ENCODE measurements at places on chromosomes 2 and 18. TPM values are rescaled to one million over a fixed set of nuclear protein-coding genes. Genes with fewer than 3 reads are reported as not detected.

The SERPINB7 gene
- total RNA-seq, result 12.2 TPM

The ICOS gene
- not detected for total RNA-seq

The ATP6V1B1 gene
- 6.5 TPM for total RNA-seq

The IL36A gene
- not detected for total RNA-seq

The COL5A2 gene
- 92.2 TPM for total RNA-seq

The MYO5B gene
- total RNA-seq, result 0.30 TPM

The LYG2 gene
- not detected for total RNA-seq

The VWA3B gene
- total RNA-seq, result not detected

The KIAA2012 gene
- total RNA-seq, result 0.13 TPM

The ADRA2B gene
- not detected for total RNA-seq

The DRC1 gene
- not detected for total RNA-seq

The DSG4 gene
- total RNA-seq, result not detected

The RIT2 gene
- not detected for total RNA-seq

The MC5R gene
- not detected for total RNA-seq

- DNase-seq, result no peak
- no peak overlapping the region for H3K4me3 ChIP-seq
- H3K36me3 ChIP-seq, result no peaks in the 10 kb centered on the region
Observed at GRCh38 chr2:163741435-163741834, 5.6 kb upstream of the FIGN start.

- no peaks in the 10 kb centered on the region for H3K27me3 ChIP-seq
- H3K36me3 ChIP-seq, result no peaks in the 10 kb centered on the region
- no peaks in the 10 kb centered on the region for H3K4me1 ChIP-seq
Observed at GRCh38 chr18:56322406-56322805, 316.0 kb downstream of the TXNL1 start.

- H3K36me3 ChIP-seq, result no peaks in the 10 kb centered on the region
- H3K4me3 ChIP-seq, result no peak overlapping the region
- no peaks in the 10 kb centered on the region for H3K4me1 ChIP-seq
- no peak overlapping the region for H3K27ac ChIP-seq
- no peaks in the 10 kb centered on the region for H3K27me3 ChIP-seq
Observed at GRCh38 chr2:167851323-167851860, 396.0 kb downstream of the STK39 start.

DNA sequence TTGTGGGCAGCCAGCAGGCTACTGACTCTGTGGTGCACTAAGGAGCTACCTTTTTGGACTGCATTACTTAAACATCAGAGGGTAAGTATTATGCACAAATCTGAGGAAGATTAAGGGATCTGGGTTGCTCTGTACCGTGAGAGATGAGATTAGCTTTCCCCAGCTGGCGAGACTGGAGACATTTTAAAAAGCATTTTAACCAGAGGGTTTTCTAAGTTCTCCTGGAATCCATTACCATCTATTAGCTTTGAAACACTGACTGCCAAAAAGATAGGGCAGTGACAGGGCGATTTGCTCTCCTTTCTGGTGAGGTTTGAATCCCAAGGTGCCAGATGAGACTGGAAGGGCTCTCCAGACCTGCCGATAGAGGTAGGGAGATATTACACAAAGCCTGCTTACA is 63.2 kb downstream of the LYPD6 start:
- no peaks in the 10 kb centered on the region for H3K27me3 ChIP-seq
- no peaks in the 10 kb centered on the region for H3K4me1 ChIP-seq
- no peaks in the 10 kb centered on the region for H3K36me3 ChIP-seq
- DNase-seq, result no peak
- no peak overlapping the region for H3K27ac ChIP-seq

GRCh38 chr2:23789012-23789411 is 137.9 kb downstream of the ATAD2B start:
- DNase-seq, result no peak
- H3K27ac ChIP-seq, result no peak overlapping the region
- no peaks in the 10 kb centered on the region for H3K27me3 ChIP-seq
- no peaks in the 10 kb centered on the region for H3K36me3 ChIP-seq
- no peak overlapping the region for H3K4me3 ChIP-seq

DNA sequence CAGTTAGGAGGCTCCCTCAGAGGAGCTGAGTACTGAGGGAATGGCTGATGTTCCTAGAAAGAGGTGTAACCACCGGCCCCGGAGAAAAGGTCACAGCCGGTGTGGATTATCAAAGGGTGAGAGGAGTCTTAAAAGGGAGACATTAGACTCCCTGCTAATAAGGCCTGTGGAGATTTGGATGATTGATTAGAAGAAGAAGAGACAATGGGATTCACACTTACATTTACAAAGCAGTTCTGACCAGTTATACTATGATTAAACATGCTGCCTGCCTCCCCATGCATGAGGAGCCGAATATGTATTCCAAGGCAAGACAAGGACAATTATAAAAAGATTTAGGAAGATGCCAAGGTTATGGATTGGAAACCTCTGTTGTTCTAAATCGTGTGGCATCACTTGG is 302.4 kb downstream of the SLC4A3 start:
- H3K4me3 ChIP-seq, result no peak overlapping the region
- no peak for DNase-seq
- H3K36me3 ChIP-seq, result no peaks in the 10 kb centered on the region
- no peak overlapping the region for H3K27ac ChIP-seq
- no peaks in the 10 kb centered on the region for H3K27me3 ChIP-seq
- H3K4me1 ChIP-seq, result no peaks in the 10 kb centered on the region

- peak within 1 kb of the TSS; percentile 85 for H3K27ac ChIP-seq
- H3K4me3 ChIP-seq, result peak within 1 kb of the TSS; percentile 81
- peak; percentile 92 for DNase-seq
- H3K4me1 ChIP-seq, result peaks cover 14% of the 10 kb centered on the region
- no peaks in the 10 kb centered on the region for H3K27me3 ChIP-seq
Observed at GRCh38 chr2:30231212-30231995, at the start of gene LBH. TSS of gene LBH (plus strand) at chr2:30231534. CDS start at chr2:30231739, 205 bp downstream.

GRCh38 chr18:9994026-9994570 is 80.3 kb downstream of the VAPA start:
- no peak overlapping the region for H3K4me3 ChIP-seq
- H3K36me3 ChIP-seq, result no peaks in the 10 kb centered on the region
- no peak overlapping the region for H3K27ac ChIP-seq
- H3K27me3 ChIP-seq, result no peaks in the 10 kb centered on the region
- peaks cover 5% of the 10 kb centered on the region for H3K4me1 ChIP-seq
- no peak for DNase-seq

- H3K4me1 ChIP-seq, result no peaks in the 10 kb centered on the region
- H3K27ac ChIP-seq, result no peak overlapping the region
- H3K4me3 ChIP-seq, result no peak overlapping the region
Observed at GRCh38 chr2:217199255-217199630, 339.4 kb upstream of the TNP1 start.

GRCh38 chr2:224102991-224103390 is 63.9 kb upstream of the SERPINE2 start:
- H3K36me3 ChIP-seq, result no peaks in the 10 kb centered on the region
- DNase-seq, result no peak
- peaks cover 47% of the 10 kb centered on the region for H3K4me1 ChIP-seq
- H3K27me3 ChIP-seq, result no peaks in the 10 kb centered on the region
- peak overlapping the region; percentile 76 for H3K27ac ChIP-seq

DNA sequence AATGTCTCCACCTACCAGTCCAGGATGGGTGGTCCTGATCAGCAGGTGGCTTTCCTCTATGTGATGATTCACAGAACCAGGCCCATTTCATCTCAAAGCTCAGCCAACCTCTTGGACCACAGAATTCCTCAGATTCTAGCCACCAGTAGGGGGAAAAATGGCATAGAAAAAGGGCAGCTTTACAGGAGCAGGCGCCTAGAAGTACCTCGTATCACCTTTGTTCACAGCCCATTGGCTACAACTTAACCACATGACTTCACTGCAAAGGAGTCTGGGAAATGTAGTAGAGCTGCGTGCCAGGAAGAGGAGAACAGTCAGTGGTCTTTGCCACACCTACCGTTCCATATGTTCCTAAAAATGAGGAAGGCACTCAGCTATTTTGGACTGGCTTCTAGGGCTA is 62.8 kb upstream of the DTNA start:
- no peaks in the 10 kb centered on the region for H3K4me1 ChIP-seq
- H3K4me3 ChIP-seq, result no peak overlapping the region
- DNase-seq, result peak; percentile 44
- no peaks in the 10 kb centered on the region for H3K27me3 ChIP-seq
- no peak overlapping the region for H3K27ac ChIP-seq

DNA sequence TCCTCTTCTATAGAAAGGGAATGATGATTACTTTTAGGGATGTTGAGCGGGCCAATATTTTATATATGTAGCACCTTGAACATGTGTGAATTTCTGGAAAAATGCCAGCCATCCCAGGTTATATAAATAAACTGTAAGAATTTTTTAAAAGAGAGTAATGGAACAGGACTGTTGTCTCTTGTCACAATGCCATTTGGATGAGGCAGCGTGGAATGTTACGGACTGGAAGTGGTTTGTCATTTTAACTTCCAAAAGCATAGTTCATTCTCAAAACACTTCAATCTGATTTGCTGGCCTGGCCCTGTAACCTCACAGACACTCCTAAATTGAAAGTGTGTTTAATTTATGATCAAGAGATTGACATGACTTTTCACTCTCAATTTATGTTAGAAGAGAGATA is 70.8 kb downstream of the TPGS2 start:
- no peak overlapping the region for H3K4me3 ChIP-seq
- H3K27me3 ChIP-seq, result peaks cover 3% of the 10 kb centered on the region
- no peak overlapping the region for H3K27ac ChIP-seq
- no peaks in the 10 kb centered on the region for H3K36me3 ChIP-seq

- no peaks in the 10 kb centered on the region for H3K27me3 ChIP-seq
- H3K27ac ChIP-seq, result no peak overlapping the region
- H3K4me1 ChIP-seq, result no peaks in the 10 kb centered on the region
- no peaks in the 10 kb centered on the region for H3K36me3 ChIP-seq
- no peak overlapping the region for H3K4me3 ChIP-seq
Observed at GRCh38 chr2:230636684-230637271, 75.9 kb upstream of the CAB39 start.

DNA sequence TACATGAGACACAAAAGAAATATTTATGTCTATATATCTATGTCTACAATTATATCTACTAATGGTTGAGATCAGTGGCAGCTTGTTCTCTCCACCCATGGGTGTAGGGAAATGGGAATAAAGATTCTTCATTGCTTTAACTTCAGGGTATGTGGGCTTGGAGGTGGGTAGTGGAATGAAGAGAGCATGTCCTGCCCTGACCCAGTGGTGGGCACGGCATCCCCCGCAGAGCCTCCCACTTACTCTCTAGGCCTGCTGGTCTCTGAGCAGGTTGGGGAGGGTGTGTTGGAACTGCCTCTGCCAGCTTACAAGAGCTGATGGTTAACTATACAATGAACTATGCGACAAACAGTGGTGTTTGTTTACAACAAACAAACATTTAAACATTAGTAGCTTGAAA is 152.5 kb upstream of the SKOR2 start:
- no peak for DNase-seq
- H3K4me1 ChIP-seq, result no peaks in the 10 kb centered on the region
- H3K4me3 ChIP-seq, result no peak overlapping the region
- no peak overlapping the region for H3K27ac ChIP-seq
- peaks cover 7% of the 10 kb centered on the region for H3K27me3 ChIP-seq

DNA sequence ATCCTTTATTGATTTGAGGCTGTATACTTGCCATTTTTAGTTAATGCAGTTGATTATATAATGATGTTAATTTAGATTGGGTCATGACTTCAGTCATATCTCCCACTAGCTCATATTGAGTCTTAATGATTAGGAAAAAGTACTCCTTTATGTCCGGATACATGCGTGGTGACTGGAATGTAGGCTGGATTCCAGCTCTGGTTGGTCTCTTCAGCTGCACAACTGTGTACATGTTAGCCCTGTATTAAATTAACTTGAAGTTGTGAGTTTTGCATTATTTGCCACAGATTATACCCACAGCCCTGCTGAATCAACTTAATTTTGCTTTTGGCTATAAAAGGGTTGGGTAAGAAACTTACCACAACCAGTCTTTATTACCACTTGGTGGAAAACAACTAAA is 22.5 kb downstream of the MOB4 start:
- no peak overlapping the region for H3K27ac ChIP-seq
- H3K4me1 ChIP-seq, result peaks cover 6% of the 10 kb centered on the region
- H3K4me3 ChIP-seq, result no peak overlapping the region
- H3K36me3 ChIP-seq, result peaks cover 46% of the 10 kb centered on the region

DNA sequence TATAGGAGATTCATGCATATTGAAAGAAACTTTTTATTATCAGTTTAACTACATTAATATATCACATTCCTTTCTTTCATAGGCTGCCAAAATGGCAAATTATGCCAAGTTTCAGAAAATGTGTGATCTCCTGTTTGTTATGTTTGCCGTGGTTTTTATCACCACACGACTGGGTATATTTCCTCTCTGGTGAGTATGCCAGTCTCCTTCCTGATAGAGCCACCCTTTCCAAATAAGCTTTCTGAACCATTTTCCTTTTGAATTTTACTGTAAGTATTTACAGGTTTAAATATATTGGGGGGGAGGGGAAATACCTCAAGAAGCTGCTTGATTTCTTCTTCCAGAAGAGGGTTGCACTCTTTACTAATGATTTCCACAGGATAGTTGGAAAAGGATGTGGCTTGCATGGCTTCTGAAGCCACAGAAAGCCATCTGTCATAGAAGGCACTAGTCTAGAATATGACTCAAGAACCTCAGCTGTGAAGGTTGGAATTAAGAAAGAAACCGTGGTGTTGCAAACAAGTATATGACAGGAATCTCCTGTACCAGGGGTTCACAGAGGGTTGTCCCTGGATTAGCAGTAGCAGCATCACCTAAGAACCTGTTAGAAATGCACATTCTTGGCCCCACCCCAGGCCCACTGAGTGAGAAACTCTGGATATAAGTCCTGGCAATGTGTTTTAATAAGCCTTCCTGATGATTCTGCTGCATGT is 84.5 kb upstream of the NOSTRIN start:
- H3K36me3 ChIP-seq, result no peaks in the 10 kb centered on the region
- no peaks in the 10 kb centered on the region for H3K27me3 ChIP-seq
- DNase-seq, result no peak
- no peak overlapping the region for H3K4me3 ChIP-seq

DNA sequence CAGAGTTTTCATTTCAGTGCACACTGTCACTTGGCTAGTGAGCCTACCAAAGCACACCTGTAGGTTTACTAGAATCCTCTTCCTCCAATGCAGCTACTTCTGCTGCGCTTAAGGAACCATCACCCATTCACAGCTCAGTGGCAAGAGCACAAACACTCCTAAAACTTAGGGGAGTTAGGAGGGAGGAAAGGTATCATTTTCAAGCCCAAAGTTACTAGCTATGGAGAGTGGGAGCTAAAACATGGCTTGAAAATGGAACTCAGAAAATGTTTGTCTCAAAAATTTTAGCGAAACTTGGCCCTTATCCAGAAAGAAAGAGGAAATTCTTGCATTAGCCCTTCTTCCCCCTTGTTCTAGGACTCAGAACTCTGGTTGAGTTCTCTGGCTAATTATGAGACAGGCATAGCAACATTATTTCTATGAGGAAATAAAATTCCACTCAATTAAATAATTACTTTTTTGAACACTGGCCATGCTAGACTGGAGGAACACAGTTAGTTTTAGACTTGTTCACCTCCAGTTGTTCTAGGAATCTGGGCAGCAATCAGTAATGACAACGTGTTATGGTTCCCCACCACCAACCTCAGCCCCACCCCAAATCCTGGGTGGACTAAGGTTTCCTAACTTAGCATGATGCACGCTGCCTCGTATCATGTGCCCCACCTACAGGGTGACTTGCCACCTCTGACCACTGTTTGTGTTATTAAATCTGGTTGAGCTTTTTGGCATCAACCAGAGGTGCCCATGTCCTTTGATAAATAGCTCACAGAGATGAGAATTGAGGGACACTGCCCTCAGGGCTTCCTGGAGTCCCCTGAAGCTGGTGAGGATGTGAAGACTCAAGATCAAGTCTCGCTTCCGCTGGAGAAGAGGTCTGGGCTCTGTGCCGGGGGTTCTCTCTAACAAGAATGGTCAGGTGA is 32.8 kb downstream of the LPIN2 start:
- H3K36me3 ChIP-seq, result peaks cover 2% of the 10 kb centered on the region
- H3K27me3 ChIP-seq, result no peaks in the 10 kb centered on the region
- DNase-seq, result no peak
- H3K4me3 ChIP-seq, result no peak overlapping the region
- H3K27ac ChIP-seq, result peak overlapping the region; percentile 53
- H3K4me1 ChIP-seq, result peaks cover 57% of the 10 kb centered on the region

Data from A673 (cell line).